Naive thymus-derived CD8-positive, alpha-beta T cell (primary cell): ENCODE measurements at places on chromosomes 5 and 9. TPM values are rescaled to one million over a fixed set of nuclear protein-coding genes. Genes with fewer than 3 reads are reported as not detected.

DNA sequence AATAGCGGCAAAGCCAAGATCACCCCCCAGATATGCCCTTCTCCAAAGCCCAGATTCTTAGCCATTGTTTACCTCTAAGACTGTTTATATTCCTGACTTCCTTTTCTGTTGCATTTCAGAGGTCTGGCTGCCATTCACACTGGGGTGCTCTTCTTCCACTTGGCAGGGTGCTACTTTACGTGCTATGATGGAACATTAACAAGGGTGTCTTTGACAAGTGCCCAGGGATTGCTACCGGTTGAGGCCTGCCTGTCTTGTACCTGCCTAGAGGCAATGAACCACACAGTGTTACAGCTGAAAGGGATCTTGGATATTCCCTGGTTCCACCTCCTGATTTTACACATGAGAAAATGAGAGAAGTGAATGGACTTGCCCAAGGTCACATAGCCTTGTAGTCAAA lies 352.1 kb upstream of the KIF2A start:
- no peak for DNase-seq

The SUB1 gene
- 194 TPM for total RNA-seq

The OBP2B gene
- not detected for total RNA-seq

- DNase-seq, result no peak
These were observed 1548.6 kb downstream of the EFNA5 start for GRCh38 chr5:106121972-106122605.

The SLCO6A1 gene
- total RNA-seq, result not detected

- DNase-seq, result no peak
These were observed 113.6 kb upstream of the RAPGEF1 start for GRCh38 chr9:131853434-131853833.

DNA sequence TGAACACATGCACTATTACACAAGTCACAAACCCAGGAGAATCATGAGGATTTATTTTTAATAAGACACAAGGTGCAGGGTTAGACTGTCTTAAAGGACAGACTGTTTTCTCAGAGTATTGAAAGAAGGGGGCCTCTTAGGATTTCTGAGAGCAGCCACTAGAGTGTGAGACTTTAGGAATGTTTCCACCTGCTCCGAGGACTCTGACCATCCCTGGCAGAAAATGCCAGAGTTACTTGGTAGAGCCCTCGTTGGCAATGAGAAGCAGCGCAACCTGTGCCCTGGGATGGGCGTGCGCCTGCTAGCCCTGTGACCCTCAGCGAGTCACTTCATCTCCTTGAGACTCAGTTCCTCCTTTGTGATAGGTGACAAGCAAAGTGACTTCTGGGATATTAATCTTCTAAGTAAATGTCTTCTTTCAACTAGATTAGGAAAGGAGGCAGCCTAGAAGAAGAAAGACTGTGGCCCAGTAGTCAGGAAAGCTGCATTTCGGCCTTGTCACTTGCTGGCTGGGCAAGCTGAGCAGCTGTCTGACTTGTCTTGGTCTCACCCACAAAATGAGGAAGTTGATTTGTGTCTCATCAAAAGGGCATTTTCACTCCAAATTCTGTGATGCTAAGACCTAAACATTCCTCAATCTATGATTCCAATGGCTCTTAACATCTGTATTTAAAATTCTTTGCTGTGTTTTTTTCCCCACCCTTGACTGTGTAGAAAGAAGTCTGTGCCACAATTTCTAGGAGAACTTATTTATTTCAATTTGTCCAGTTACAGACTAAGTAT lies 60.5 kb downstream of the PTCD2 start:
- no peak for DNase-seq

DNA sequence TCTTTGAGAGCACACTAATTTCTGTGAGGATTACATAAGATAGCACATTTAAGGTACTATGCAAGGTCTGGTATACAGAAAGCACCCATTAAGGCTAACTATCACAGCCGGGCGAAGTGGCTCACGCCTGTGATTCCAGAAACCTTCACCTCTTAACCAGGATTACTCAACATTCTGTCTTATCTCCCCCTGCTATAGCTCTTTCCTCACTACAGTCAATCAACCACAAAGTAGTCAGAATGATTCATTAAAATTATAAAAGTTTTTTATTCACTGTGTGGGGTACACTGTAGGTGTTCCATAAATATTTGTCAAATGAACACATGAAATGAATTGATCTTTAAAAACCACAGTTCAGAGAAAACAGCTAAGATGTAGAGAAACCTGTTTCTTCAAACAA lies 48.7 kb downstream of the CHD1 start:
- DNase-seq, result no peak

DNA sequence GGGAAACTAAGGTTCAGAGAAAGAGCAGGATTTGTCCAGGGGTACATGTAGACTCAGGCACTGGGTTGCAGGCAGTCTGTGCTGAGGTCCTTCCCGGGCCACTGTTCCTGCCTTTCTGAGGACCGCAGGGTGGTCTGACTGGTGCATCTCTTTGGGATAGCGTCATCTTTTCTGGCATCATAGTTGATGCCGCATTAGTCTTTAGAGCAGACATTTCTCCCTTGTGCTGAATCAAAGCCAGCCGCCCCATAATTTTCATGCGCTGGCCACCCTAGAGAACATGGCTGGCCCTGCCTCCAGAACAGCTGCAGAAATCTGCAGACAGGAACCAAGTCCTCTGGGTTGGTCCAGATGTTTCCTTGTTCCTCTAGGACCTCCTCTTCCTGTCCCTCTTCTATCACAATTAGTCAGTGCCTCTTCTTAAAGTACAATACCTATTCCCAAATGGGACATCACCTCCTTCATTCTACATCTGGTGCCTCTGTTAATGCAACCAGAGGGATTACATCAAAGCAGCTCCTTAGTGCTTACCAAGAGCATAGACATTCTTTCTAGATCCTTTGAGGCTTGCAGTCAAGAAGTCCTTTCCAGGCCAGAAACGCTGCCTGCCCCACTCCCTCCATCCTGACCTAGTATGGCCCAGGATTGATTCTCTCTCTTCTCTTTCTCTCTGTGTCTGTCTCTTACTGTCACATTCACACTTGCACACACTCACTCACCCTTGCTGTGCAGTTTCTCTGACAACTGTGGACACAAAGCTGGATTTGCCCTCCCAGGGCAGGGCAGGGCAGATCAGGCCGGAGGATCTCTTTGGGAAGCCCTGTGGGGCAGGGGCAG lies 42.0 kb upstream of the ORM1 start:
- DNase-seq, result no peak

DNA sequence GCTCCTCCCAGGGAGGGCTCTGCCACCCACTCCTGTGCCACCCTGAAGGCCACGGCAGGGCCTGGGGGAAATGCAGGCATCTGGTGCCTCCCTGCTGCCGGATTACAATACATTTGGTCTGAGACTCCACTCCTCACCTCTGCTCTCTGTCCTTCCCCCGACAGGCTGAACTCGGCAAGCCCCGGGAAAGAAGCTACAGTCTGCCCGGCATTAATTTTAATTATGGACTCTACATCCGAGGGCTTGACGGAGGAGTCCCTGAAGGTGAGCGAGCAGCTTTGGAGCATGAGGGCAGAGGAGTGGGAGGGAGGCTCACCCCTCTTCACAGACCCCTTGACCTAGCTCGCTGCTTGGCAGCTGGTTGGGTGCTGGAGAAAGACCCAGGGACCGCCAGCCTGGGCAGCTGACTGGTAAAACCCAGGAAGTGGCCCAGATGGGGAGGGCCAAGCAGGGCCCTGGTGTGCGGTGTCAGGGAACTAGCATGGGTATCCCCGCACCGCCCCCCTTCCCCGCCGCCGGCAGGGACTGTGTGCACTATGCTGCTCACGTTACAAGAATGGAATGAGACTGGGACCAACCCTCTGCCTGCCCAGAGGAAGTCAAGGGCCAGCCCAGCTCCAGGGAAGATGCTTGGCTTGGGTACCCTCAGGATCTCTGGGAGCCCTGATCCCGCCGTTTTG lies 83.7 kb upstream of the BARHL1 start:
- no peak for DNase-seq

The LPAR1 gene
- not detected for total RNA-seq

DNA sequence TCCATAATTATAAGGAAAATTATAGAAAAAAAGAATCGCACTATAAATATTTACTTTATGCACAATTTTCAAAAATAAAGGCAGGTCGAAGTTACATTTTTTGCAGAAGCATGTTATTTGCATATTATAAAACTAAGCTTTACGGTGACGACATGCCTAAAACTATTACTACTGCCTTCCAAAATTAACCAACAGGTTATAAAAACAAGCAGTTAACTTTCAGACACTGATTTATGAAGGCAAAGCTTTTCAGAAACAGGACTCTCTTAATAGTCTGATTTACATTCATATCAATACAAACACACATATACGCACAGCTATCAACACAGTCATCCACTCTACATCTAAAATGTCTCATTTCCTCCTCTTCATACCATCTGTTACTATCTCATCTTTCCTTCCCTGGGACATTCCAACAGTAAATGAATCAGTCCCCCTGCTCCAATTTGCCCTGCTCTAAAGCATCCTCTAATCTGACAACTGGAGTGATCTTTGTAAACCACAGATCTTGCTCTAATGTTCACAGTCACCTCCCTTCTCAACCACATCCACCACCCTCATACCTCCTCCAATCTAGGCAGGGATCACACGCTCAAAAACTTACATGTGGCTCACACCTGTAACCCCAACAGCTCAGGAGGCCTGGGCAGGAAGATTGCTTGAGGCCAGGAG lies 21.6 kb downstream of the FBXW11 start:
- DNase-seq, result no peak

- DNase-seq, result no peak
These were observed 176.0 kb downstream of the FGF18 start for GRCh38 chr5:171595401-171595800.

The MSX2 gene
- total RNA-seq, result not detected

GRCh38 chr9:126217797-126218196 lies 108.8 kb upstream of the MVB12B start:
- DNase-seq, result no peak

- DNase-seq, result no peak
These were observed 40.6 kb upstream of the MAP1B start for GRCh38 chr5:72066705-72067107.

GRCh38 chr9:13432904-13433303 lies 153.4 kb upstream of the MPDZ start:
- no peak for DNase-seq

GRCh38 chr5:154618696-154619095 lies 136.5 kb upstream of the LARP1 start:
- DNase-seq, result no peak

The RNF183 gene
- not detected for total RNA-seq

DNA sequence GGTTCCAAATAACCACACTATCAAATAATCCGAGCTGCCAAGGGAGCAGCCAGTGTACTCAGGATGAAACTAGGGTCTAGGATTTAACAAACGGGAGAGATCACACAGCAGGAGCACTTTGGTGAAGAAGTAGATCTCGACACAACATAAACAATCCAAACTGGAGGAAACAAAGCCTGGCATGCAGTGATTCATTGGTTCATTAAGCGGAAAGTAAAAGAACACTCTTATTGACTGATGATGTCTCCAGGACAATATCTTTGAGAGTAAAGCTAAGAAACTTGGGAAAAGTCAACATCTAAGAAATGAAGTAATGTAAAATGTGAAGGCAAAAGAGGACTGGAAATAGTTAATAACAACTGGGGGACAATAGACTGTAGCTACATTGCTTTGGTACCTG lies 1478.3 kb upstream of the CDH9 start:
- no peak for DNase-seq

DNA sequence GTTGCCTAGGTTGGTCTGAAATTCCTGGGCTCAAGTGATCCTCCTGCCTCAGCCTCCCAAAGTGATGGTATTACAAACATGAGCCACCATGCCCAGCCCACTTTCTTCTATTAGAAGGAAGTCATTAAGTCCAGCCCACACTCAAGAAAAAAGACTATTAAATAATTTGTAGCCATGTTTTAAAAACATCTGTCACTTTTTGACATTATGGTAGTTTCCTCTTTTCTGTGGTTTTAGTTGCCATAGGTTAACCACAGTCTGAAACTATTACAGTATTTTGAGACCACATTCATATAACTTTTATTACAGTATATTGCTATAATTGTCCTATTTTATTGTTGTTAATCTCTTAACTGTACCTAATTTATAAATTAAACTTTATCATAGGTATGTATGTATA lies 31.9 kb upstream of the C5orf24 start:
- DNase-seq, result no peak

GRCh38 chr5:139399501-139400121 lies 4.3 kb downstream of the SPATA24 start:
- DNase-seq, result no peak

GRCh38 chr5:122341087-122341486 lies 29.1 kb downstream of the SNCAIP start:
- DNase-seq, result no peak

The CCDC152 gene
- total RNA-seq, result 9.6 TPM

- DNase-seq, result no peak
These were observed 401.0 kb upstream of the SLC24A2 start for GRCh38 chr9:20189871-20190270.

DNA sequence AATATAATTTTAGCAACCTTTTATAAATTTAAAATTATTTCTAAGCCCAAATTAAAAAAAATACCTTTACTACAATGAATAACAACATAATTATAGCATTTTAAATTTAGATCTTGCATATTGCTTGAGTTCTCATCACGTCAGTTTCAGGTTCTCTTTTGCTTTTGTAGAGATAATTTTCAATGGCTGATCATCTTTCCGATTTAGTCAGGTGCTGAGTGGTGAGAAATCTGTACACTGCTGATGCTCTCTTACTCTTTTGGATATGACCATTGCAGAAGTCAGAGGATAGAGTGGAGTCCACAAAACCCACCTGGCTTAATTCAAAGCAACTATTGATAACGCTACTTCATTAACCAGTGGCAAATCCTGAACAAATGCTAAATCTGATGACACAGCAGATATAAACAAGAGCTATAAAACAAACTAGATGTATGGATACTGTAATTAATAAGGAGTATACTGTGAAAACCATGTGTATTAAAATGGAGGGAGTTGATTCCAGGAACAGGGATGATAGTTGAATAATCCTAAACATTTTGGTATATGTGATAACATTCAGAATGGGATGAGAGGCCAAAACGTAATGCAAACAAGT lies 394.8 kb downstream of the CSNK1G3 start:
- DNase-seq, result no peak

- DNase-seq, result no peak
These were observed 15.1 kb downstream of the PSAT1 start for GRCh38 chr9:78311886-78312524.

The CDX1 gene
- total RNA-seq, result not detected

GRCh38 chr9:97895695-97896332 lies 26.5 kb downstream of the TRMO start:
- no peak for DNase-seq

DNA sequence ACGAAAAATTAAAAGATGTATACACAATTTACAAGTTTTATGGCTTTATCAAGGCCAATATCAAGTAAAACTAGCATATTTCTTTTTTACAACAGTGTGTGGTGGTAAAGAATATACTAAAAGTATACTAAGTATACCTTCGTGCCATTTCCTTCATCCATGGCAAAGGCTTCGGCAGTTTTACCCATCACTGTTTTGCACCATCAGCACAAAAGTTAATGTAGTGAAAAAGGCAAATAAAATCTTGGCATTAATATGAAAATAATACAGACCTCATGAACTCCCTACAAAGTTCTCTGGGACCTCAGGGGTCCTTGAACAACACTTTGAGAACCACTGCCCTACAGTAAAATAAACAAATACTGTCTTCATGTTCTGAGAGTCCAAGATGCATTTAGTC lies 312.3 kb upstream of the NREP start:
- no peak for DNase-seq
